ENCODE measurements at places on chromosomes 13 and 19.

- no peak for DNase-seq
Observed at GRCh38 chr13:34942732-34943435, 814 bp downstream of the NBEA start.

GRCh38 chr13:102940143-102940542 lies 94.3 kb downstream of the ERCC5 start:
- DNase-seq: no peak

DNA sequence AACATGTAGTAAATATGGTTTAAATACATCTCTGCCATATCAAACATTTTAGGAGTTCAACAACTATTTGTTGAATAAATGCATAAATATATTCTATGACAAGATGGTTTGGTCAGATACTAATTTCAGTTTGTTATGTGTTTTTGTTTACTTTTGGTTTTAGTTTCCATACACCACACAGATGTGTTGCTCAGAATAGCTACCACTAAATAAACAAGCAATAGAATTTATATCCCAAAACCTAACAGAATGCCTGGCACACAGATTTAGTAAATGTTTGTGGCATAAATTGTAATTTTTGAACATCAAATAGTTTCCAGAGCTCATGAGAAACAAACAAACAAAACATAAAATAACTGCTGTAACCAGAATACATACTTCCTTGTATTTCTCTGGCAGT lies 126.8 kb upstream of the ATXN8OS start:
- no peak for DNase-seq

GRCh38 chr19:33628921-33629825 lies 7.4 kb downstream of the CHST8 start:
- DNase-seq: no peak

GRCh38 chr19:30307191-30307974 lies 64.8 kb upstream of the ZNF536 start:
- DNase-seq: no peak

GRCh38 chr19:19039901-19040300 lies 6.5 kb downstream of the ARMC6 start:
- no peak for DNase-seq

DNA sequence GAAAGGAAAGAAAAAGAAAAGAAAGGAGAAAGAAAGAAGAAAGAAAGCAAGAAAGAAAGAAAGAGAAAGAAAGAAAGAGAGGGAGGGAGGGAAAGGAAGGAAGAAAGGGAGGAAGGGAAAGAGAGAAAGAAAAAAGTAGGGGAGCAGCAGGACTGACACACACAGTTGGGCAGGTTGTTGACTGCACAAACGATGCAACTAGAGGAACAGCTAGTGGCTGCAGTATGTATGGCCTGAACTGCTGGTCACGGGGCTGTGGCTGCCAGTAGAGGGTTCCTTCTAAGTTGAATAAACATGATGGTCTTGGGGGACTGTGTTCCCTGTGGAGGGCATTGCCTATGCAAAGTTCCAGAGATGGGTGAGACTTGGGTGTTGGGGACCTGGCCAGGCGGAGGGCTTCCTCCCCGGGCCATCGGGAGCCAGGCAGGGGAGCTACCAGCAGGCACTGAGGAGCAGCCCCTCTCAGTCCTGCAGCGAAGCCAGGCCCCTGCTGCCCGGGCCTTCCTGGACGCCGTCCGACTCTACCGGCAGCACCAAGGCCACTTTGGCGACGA lies 16.7 kb upstream of the COLGALT1 start:
- DNase-seq: no peak

DNA sequence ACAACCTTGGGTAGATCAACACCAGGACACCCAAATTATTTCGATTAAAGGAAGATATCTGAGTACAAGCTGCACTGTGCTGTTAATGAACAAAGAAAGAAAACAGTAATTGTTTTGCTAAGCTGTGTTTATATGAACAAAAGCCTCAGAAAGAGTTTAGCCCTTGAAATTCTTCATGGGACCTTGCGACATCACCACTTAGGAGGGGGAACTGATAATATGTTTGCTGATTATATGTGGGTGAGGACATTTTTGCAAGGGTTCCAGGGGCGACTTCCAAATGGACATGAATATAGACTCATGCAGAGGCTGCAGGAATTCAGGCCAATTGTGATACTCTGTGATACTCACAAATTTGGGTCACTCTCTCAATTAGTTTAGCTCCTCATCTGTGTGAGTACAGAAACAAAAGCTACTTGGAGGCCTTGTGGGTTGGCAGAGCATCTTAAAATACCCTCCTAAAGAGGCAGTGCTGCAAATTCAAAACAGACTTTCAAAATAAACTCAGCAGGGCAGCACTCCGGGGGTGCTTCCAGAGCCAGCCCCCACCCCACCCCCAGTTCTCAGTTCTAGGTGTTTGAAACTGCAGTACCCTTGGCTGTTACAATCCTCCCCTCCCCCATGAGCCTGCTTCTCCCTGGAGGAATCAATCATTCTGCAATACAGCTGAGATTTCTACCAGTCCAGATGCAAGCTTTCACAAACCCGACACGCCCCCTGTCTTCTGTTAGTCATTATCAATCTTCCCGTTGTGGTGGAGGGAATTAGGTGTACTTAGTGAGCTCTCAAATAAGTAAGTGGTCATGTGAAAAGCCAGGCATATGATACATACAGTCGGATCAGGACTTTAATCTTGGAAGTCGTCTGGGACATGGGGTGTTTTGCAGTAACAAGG lies 97.0 kb upstream of the MBNL2 start:
- DNase-seq: no peak

GRCh38 chr19:15265850-15266248 lies 33.6 kb upstream of the EPHX3 start:
- DNase-seq: peak; percentile 77

DNA sequence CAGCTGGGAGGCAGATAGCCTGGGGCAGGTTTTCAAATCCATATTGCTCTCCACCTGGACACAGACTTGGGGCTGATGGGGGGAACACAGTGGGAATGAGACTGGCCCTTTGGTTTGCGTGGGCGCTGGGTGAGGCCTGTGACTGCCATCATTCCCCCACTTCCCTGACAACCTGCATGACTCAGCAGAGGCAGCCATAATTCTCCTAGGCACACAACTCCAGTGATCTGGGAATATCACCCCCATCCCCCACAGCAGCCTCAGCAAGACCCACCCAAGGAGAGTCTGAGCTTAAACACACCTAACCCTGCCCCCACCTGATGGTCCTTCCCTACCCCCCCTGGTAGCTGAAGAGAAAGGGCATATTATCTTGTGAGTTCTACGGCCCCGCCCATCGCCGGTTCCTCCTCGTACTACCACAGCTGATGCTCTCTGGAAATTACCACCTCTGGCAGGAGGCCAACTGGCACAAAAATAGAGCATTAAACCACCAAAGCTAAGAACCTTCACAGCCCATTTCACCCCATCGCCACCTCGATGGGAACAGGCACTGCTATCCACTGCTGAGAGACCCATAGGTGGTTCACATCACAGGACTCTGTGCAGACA lies 71.0 kb downstream of the RNF17 start:
- DNase-seq: peak; percentile 8

GRCh38 chr13:46206143-46206542 lies 5.6 kb upstream of the LRRC63 start:
- no peak for DNase-seq

DNA sequence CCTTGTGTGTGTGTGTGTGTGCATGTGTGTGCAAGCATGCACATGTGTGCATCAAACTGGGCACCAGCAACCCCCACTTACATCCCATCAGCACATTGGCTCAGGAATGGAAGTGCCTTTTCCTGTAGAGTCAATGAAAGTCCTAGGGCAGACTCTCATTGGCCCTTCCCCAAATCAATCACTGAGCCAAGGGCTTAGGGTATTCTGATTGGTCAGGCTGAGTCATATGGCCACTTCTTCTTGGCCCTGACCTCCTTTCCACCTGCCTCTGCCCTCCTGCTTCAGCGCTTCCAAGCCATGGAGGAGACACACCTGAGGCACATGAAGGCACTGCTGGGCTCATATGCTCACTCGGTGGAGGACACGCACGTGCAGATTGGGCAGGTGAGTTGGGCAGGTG lies 20.9 kb downstream of the FCHO1 start:
- DNase-seq: no peak

- no peak for DNase-seq
Observed at GRCh38 chr13:93283255-93283654, 56.6 kb downstream of the GPC6 start.
